ENCODE measurements at places on chromosomes 4 and X.

DNA sequence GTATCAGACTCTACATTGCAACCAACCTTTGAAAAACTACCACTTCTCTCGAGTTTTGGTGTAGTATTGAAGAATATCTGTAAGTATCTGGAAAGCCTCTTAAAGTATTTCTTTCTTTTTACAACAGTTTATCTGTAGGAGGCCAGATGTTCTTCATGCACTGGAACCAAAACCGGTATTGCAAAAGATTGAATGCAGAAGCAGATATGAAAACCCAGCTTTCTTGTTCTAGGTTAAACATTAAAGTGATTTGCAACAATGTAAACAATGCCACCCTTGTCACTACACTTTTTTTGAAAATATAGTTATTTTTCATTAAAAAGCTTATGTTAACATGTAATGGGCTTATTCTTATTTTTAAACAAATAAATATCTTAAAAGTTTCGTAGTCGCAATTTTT is 27.2 kb downstream of the PLS3 start:
- no peaks in the 10 kb centered on the region for H3K36me3 ChIP-seq
- H3K4me3 ChIP-seq, result no peak overlapping the region
- H3K4me1 ChIP-seq, result peaks cover 16% of the 10 kb centered on the region
- DNase-seq, result no peak
- H3K27me3 ChIP-seq, result peaks cover 37% of the 10 kb centered on the region

DNA sequence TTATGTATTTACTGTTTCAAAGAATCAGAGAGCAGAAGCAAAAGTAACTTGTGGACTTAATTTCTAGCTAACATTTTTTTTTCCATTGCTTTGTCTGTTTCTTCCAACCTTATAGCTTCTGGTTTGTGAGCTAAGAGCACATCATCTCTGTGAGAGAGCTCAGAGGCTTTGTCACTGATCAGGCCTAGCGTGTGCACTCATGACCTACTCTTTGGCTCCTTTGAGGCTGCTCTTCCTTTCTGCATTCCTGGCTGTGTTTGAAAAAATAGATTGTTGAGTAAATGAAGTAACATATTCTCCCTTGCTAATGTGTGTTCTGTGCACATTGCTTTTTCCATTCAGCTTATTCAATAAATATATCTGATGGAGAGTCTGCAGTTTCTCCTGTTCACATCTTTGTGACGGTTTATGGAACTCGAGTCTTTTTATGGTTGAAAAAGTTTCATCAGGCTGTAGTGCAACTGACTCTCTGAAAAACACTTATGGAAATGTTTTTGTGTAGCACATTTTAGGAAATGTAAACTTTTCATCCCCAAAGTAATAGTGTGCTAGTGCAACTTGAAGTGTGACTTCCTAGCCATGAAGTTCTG is 133.0 kb downstream of the RAPGEF2 start:
- H3K4me3 ChIP-seq, result no peak overlapping the region
- peaks cover 8% of the 10 kb centered on the region for H3K4me1 ChIP-seq
- no peaks in the 10 kb centered on the region for H3K36me3 ChIP-seq
- no peaks in the 10 kb centered on the region for H3K27me3 ChIP-seq
- no peak overlapping the region for H3K27ac ChIP-seq

GRCh38 chr4:117874216-117874615 is 160.1 kb upstream of the NDST3 start:
- H3K36me3 ChIP-seq, result no peaks in the 10 kb centered on the region
- no peak overlapping the region for H3K27ac ChIP-seq
- no peaks in the 10 kb centered on the region for H3K4me1 ChIP-seq
- no peaks in the 10 kb centered on the region for H3K27me3 ChIP-seq
- no peak for DNase-seq

DNA sequence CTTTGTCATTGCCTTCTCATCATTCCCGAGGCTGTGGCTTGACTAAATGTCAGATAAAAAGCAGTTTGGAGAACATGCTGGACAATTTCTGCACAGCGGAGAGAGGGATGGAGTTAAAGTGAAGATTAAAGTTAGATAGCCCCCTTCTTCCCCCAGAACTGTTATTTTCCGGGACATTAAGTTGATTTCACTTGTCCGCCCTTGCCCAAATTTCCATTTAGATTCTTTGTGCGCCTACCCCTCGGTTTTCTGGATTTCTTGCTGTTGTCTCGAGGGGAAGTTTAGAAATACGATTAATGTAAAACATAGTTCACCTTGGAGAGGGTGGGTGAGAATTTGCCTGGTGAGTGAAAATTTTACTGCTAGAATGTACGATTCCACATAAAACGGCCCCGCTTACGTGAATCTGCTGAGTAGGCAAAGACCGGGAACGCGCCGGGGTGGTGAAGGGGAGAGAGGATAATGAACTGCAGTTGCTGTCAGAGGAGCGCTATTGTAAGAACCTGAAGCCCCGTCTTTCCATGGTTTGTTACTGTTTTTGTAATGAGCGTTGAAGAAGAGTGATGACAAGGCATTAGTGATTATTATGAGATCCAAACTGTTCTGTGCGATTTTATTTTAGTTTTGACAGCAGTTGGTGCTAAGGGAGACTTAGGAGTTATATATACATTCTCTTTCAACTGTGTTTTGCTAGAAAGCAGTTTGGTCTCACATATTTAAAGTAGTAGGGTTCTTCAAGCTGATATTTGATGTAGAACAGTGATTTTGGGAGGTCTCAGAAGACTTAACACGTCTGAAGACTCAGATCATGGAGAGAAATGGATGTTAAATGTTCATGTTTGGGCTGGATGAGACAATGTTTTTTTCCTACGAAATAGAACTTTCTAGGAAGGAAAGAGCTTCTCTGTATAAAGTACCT is 73.0 kb downstream of the AFF1 start:
- no peaks in the 10 kb centered on the region for H3K36me3 ChIP-seq
- H3K4me1 ChIP-seq, result peaks cover 36% of the 10 kb centered on the region
- peak overlapping the region; percentile 96 for H3K27ac ChIP-seq
- peak overlapping the region; percentile 92 for H3K4me3 ChIP-seq
- H3K27me3 ChIP-seq, result no peaks in the 10 kb centered on the region

DNA sequence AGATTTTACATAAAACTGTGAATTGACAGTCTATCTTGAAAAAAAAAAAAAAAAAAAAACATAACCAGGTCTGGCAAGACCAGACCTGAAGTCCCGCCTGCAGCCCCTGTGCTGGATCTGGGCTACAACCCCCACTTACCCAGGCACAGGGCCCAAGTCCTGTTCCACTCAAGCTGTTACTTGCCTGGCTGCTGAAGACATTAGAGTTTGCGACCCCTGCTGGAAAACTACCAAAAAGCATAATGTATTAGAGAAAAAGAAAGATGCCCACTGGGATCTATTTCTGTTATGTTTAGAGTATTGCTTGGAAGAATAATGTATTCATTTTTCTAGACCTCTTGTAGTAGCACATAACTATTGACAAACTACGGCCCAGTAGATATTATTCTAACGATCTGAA is 4.7 kb downstream of the HS3ST1 start:
- H3K4me1 ChIP-seq, result no peaks in the 10 kb centered on the region
- no peak overlapping the region for H3K4me3 ChIP-seq
- no peaks in the 10 kb centered on the region for H3K36me3 ChIP-seq
- DNase-seq, result peak; percentile 6

DNA sequence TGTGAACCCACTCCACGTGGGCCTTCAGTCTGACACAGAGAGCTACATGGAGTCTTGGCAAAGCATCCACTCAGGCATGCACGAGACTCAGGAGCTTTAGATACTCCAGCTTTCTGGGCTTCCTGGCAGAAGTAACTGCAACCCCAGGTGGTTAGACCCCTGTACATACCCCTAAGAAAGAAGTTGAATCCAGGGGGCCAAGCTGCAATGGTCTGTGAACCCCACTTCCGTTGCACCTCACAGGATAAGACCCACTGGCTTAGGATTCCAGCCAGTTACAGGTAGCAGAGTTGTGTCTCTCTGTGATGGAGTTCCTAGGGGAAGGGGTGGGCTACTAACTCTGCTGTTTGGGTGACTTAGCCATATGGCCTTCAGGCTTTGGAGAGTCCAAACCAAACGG is 21.4 kb upstream of the FAAH2 start:
- H3K4me3 ChIP-seq, result no peak overlapping the region
- no peaks in the 10 kb centered on the region for H3K27me3 ChIP-seq
- H3K36me3 ChIP-seq, result no peaks in the 10 kb centered on the region
- DNase-seq, result no peak
- H3K27ac ChIP-seq, result no peak overlapping the region

DNA sequence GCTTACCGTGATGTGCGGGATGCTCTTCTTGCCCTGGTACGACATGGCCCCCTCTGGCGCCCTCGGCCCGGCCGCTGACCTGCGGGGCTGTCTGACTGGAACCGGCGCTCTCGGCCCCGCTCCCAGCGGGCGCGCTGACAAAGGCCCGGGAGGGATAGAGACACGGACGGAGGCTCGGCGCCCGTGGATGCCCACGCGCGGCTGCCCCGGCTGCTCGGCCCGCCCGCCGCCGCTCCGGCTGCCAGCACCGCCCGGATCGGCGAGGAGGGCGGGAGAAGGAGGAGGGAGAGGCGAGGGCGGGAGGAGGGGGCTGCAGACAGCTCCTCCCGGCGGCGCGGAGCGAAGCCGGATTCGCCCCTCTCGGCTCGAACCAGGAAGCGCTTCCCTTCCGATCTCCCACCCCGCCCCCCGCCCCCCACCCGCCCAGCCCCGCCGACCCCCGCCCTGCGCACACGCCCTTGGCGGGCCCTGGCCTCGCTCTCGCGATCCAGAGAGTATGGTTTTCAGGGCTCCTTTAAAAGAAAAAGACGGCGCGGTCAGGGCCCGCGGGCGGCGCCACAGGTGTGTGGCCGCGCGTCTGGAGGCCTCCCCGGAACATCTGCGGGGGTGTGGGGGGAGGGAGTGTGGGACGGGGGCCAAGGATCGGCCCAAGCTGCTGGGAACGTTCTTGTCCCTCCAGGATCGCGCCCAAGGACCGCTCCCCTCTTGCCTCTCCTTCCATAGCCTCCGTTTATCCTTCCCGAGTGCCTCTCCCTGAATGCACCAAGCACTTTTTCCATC is 4.5 kb downstream of the CRMP1 start:
- H3K36me3 ChIP-seq, result no peaks in the 10 kb centered on the region
- peaks cover 16% of the 10 kb centered on the region for H3K27me3 ChIP-seq
- peaks cover 36% of the 10 kb centered on the region for H3K4me1 ChIP-seq
- DNase-seq, result peak; percentile 75

DNA sequence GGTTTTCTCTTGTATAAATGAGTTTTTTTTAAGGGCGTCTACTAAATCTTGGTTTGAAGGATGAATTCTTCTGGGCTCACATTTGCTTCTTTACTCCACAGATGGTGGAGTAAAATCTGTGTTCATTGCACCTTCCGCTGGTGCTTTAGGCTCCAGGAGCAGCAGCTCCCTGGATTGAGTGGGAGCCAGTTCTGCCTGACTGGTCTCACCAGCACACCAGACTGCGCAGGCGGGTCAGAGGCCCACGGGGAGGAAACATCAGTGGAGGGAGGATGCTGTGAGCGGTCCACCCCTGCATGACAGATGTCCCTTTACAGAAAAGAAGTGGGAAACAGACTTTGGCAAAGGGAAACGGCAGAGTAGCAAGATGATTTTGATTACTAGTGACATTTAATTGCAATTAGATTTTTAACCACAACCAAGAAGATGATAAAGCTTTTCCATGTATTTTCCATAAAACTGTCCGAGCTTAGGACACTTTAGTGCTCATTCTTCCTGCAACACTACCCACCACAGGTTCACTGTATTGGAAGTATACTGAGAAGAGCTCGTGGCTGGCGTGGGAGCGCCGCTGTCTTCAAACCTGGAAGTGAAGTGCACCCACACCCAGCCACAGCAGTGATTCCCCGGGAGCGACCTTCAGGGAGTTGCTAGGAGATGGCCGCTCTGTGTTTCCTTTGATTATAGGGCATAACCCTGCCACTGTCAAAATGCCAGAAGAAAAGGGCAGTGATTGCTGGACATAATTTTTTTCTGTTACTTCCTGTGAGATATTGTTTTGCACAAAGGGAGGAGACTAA is 95.2 kb downstream of the SORBS2 start:
- no peak for DNase-seq
- no peak overlapping the region for H3K4me3 ChIP-seq
- H3K36me3 ChIP-seq, result no peaks in the 10 kb centered on the region
- H3K27me3 ChIP-seq, result peaks cover 8% of the 10 kb centered on the region

DNA sequence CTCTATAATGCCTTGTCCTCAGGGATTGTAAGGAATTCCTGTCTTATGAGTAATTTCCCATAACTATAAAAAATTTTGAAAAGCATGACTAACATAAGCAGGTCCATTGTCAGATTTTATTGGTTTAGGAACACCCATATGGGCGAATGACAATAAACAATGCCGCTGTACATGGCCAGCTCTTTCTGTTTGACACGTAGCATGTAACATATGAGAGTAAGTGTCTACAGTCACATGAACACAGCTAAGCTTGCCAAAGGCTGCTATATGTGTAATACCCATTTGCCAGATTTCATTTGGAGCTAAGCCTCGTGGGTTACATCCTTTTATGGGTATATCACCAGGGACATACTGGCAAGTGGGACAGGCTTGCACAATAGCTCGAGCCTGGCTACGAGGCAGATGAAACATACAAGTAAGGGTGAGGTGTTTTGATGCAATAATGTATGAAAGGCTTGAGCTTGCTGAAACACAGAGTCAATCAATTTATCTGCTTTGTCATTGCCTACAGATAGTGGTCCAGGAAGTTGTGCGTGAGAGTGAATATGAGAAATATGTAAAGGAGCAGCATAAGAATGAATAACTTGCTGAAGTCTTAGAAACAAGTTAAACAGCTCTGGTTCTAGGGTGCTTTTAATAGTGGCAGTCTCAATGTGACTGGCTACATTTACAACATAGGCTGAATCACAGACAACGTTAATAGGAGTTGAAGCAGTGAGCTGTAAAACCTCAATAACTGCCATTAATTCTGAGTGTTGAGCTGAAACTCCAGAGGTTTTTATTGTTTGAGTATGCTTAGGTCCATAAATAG is 67.4 kb upstream of the UGT2B10 start:
- DNase-seq, result peak; percentile 3
- no peaks in the 10 kb centered on the region for H3K4me1 ChIP-seq
- no peak overlapping the region for H3K4me3 ChIP-seq
- no peaks in the 10 kb centered on the region for H3K36me3 ChIP-seq
- no peak overlapping the region for H3K27ac ChIP-seq

- peaks cover 86% of the 10 kb centered on the region for H3K27me3 ChIP-seq
- no peak for DNase-seq
- H3K4me1 ChIP-seq, result no peaks in the 10 kb centered on the region
- no peaks in the 10 kb centered on the region for H3K36me3 ChIP-seq
Measured at GRCh38 chrX:11666164-11666563, 444 bp upstream of the ARHGAP6 start.

DNA sequence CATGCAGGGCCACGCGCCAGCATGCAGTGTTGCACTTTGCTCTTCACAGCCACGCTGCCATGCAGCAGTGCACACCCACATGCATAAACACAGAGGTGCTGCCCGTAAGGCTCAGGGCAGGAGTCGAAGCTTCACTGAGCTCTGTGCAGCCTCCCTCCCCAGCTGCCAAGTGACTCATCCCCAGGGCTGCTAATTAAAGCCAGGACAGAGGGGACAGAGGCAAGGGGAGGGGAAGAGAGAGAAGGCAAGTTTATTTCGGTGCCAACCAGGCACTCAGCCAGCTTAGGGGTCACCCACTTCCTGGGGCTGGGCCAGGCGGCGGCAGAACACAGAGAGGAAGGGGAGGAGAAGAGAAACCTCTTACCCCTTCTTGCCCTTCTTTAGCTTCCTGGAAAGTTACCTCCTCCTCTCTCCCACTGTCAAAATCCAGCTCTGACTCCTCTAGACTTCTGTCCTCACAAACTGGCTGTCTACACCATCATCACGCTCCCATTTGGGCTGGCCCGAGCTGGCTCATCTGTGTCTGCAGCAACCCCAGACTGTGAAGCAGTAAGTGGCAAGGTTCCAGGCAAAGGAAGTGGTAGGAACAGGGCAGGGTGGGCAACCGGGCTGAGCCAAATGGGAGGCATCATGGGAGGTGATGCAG is 6.2 kb upstream of the IQSEC2 start:
- no peak overlapping the region for H3K27ac ChIP-seq
- peaks cover 24% of the 10 kb centered on the region for H3K4me1 ChIP-seq
- H3K36me3 ChIP-seq, result no peaks in the 10 kb centered on the region
- no peak overlapping the region for H3K4me3 ChIP-seq

All from A673 (cell line).